ENCODE measurements at places on chromosomes 12 and 14.
A peak's percentile ranks its signal among the peaks of the same experiment; 100 is the strongest.

GRCh38 chr14:104734991-104735779 lies 11.2 kb downstream of the ADSS1 start:
- no peak for DNase-seq

DNA sequence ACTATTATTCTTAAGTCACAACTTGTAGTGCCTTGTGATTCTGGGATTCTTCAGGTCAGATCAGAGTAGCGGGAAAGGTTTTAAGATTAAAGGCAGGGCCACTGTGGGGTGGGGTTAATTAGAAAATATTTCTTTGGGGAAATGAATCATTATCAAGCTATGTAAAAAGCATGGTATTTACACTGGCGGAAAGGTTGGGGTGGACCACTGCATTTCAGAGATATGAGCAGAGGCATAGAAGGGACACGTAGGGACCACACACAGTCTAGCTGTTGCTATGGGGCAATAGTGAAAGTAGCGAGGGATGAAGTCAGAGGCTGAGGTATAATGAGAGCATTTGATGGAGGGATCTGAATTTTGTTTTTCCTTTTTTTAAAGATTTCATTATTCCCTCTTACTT lies 31.7 kb upstream of the KCNH3 start:
- DNase-seq: no peak

GRCh38 chr12:85036733-85037132 lies 582 bp downstream of the LRRIQ1 start:
- no peak for DNase-seq

GRCh38 chr12:1199700-1200099 lies 208.7 kb downstream of the ERC1 start:
- no peak for DNase-seq

- no peak for DNase-seq
Measured at GRCh38 chr12:10563002-10563401, 50.4 kb downstream of the MAGOHB start.

DNA sequence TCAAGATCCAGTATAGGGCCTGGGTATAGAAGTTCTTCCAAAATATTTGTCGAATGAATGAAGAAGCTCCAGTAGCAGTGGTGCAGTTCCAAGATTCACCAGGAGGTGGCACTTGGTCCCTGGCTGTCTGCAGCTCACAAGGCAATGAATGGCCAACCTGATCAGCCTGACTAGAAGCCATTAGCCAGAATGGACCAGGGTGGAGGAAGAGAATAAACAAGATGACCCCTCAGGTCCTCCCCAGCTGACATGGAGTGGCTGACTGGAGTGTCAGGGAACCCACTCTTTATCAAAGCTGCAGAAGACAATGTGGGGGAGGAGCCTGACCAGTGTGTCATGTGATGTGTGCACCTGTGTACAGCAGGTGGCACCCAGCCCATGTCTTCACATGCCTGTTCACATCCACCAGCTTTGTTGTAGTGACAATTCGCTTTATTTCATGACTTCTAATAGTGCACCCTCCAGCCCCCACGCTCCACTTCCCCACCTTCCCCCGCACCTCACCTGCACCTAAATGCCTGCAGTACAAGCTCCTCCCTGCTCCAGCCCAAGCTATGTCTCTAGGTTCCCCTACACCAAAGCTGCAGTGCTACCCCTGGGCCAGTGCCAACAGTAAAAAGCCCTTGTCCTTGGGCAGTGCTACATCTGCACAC lies 3.0 kb downstream of the LTBP2 start:
- DNase-seq: peak; percentile 79

- DNase-seq: no peak
Measured at GRCh38 chr12:71057330-71057729, 100.5 kb downstream of the TSPAN8 start.

- no peak for DNase-seq
Measured at GRCh38 chr14:88552876-88553275, 1.9 kb downstream of the PTPN21 start.

- DNase-seq: no peak
Measured at GRCh38 chr12:120466560-120467315, 2.8 kb downstream of the SRSF9 start.

GRCh38 chr14:92462568-92462967 lies 51.0 kb upstream of the RIN3 start:
- DNase-seq: no peak

- DNase-seq: no peak
Measured at GRCh38 chr14:24954700-24955037, 95.3 kb downstream of the STXBP6 start.

DNA sequence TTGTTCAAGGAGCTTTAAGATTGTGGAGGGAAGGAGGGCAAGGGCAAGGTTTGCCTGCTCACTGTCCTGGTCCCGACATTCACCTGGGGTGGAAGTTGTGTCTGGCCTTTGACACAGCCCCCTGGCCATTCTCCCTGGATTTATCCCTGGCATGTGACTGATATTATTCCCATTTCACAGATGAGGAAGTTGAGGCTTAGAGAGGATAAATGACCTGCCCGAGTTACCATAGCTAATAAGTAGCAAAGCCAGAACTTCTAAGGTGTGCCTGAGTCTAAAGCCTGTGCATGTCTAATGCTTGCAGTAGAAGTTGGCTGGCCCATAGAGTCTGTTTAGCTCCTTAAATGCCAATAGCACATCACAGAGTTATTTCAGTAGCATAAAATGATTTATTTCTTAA lies 720 bp upstream of the FGF6 start:
- DNase-seq: no peak

DNA sequence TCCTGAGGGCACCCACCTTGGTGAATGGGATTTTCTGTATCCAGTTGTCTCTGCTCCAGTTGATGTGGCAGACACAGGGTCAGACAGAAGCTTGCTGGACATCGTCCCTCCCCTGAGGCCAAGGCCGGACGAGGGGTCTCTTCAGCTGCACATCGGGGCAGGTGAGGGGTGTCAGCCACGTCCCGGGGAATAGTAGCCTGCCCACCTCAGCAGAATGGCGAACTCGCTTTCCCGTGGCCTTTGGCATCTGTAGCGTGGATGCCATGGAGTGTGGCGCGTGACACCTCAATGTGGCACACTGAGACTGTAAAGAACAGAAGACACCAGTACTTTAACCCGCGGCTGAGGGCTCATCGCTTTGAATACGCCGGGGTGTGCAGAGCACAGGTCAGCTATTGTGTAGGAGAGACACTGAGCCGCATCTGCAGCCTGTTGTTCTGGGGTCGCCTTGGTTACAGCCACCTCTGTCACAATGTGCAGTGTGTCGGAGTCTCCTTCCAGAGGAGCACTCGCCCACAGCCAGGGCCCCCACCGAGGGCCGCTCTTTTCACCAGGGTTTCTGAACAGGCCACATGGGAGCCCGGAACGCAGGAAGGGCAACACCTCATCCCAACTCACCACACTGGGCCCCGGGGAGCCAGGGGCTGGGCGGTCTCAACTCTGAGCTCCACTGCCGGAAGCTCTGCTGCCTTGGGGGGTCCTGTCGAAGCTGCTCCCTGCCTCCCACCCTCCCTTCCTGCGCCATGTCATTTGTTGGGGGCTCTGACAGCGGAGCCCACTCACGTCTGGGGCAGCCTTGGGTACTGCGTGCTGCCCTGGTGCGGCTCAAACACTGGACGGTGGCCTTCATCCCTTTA lies 77.0 kb downstream of the ADGRD1 start:
- no peak for DNase-seq

DNA sequence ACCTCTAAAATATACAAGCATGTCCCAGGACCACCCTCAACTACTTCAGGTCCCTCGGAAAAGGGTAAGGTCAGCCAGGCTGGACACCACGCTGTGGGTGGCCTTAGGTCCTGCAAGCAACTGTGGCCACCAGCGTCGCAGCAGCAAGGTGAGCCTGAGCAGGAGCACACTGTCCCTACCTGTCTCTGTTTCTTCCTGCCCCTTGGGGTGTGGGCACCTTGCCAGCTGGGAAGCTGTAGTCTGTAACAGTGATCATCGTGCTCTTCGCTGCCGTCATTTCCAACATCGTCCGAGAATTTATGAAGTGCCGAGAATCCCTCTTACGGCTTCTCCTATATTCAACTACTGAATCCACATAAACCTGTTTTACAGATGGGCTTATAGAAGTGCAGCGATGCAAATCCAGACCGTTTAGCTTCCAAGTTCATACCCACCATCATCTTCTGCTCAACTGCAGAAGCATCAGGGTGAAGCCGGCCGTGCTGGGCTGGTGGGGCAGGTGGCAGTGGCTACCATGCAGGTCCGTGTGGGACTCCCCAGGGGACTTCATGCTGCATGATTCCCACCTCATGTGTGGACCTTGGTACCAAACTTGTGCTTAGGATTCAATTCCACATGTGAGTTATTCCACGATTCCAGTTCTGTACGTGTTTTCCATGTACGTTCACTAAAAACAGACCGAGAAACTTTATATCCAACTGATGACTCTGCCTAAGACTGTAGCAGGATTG lies 361.3 kb upstream of the SFSWAP start:
- DNase-seq: no peak

- DNase-seq: peak; percentile 27
Measured at GRCh38 chr12:54749191-54749818, 101.1 kb upstream of the DCD start.

DNA sequence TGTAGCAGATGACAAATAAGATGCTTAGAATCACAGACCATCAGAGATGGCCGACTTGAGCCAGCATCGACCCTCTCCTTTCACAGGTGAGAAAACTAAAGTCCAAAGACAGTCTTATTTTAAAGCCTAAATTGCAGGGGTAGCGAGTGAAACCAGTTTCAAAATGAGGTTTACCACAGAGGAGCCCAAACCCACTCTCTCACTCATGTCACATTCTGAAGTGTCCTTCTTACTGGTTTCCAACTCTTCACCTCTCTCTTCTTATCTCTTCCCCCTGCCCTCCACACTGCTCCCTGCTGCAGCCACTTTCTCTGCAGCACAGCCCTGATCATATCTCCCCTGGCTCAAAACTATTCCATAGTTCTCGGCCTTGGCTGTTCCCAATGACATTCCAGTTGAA lies 57.0 kb upstream of the NID2 start:
- DNase-seq: no peak

DNA sequence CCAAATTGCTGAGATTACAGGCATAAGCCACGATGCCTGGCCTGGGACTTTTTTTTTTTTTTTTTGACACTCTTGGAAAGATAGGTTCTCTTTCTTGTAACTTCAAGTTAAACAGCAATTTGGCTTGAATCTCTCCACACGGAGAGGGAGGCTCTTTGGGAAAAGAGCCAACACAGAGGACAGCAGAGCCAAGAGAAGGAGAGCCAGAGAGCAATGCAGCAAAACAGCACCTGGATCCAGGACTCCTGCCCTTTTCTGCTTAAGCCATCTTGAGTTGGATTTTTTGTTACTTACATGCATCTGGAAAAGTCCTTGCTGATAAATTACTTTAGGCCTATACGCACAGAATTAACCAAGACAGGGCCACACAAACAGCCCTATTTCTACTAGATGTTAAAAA lies 176.8 kb downstream of the APAF1 start:
- no peak for DNase-seq

GRCh38 chr12:108849660-108850059 lies 7.7 kb downstream of the SSH1 start:
- DNase-seq: no peak

DNA sequence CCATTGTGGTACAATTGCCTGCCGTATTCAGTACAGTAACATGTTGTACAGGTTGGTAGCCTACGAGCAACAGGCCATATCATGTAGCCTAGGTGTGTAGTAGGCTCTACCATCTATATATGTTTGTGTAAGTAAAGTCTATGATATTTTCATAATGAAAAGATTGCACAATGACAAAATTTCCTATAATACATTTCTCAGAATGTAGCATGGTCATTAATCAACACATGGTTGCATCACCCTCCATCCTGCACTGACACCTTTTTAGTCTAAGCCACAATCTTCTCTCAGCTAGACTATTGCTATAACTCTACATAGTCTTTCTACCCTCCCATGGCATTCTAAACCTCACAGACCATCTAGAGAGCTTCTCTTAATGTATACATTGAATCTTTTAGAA lies 158.5 kb upstream of the HMGA2 start:
- no peak for DNase-seq

DNA sequence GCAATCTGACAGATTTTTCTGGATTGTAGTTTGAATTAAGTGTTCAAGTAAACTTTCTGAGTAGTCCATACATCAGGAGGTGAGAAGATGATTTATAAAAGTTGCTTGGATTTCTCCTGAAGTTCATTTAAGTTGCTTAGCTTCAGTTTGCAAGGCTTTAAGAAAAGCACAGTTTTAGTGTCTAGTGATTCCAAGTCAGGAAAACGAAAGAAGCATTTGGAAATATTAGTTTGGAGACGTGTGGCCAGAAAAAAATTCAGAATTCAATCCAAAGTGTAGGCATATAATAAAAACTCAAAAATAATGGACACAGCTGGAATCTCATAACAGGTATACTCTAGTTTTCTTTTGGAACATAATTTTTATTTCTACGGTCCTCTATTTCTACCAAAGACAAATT lies 25.5 kb upstream of the PRICKLE1 start:
- no peak for DNase-seq

DNA sequence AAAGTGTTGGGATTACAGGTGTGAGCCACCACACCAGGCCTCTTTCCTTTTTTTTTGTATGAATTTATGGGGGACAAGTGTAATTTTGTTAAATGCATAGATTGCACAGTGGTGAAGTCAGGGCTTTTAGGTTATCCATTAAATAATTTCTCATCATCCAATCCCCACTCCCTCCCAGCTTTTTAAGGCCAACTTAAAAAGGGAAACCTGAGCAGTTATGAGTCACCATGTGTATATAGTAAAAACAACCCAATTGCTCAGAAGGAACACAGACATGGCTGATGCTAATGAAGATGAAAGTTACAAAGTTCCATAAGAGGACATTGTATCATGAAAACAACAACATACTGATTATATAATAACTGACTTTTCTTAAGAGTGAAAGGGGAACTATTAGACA lies 25.6 kb upstream of the ARID2 start:
- DNase-seq: no peak

DNA sequence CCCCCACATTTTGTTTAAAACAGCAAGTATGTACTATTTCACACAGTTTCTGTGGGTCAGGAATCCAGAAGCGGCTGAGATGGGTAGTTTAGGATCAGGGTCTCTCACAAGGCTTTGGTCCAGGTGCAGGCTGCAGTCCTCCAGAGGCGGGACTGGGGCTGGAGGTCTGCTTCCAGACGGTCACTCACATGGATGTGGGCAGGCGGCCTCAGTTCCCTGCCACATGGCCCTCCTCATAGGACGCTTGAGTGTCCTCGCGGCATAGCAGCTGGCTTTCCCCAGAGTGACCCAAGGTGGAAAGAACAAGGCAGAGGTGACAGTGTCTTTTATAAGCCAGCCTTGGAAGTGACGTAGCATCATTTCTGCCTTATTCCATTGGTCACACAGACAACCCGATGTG lies 7.9 kb upstream of the C1RL start:
- DNase-seq: no peak
